ENCODE measurements at places on chromosomes 12 and 14. TPM values are rescaled to one million over a fixed set of nuclear protein-coding genes. Genes with fewer than 3 reads are reported as not detected.
A peak's percentile ranks its signal among the peaks of the same experiment; 100 is the strongest.

- no peak for DNase-seq
- H3K27ac ChIP-seq = no peak overlapping the region
- peaks cover 11% of the 10 kb centered on the region for H3K4me1 ChIP-seq
- H3K4me3 ChIP-seq = no peak overlapping the region
- no peaks in the 10 kb centered on the region for H3K27me3 ChIP-seq
These were observed 5.7 kb downstream of the TRAF3 start for GRCh38 chr14:102782974-102783373.

- peaks cover 24% of the 10 kb centered on the region for H3K4me1 ChIP-seq
- no peak overlapping the region for H3K4me3 ChIP-seq
- DNase-seq = no peak
- no peaks in the 10 kb centered on the region for H3K27me3 ChIP-seq
These were observed 9.0 kb downstream of the ADCY6 start for GRCh38 chr12:48779869-48780268.

DNA sequence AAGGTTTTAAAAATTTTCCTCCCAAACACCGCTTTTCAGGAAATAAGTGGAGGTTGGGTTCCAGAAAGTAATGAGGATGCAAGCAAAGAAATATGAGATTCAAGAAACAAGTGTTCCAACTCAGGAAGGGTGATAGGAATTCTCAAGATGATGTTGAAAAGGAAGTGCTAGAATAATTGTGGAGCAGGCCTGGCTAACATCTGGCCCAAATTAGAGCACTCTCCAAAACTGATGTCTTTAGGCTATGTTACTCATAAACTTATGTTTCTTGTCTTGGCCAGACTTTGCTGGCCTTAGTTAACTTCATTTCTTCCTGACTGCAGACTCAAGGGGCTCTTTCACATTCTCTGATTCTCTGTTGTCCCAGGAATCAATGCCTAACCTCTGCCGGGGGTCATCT lies 116.3 kb downstream of the TMTC3 start:
- no peak overlapping the region for H3K27ac ChIP-seq
- no peaks in the 10 kb centered on the region for H3K27me3 ChIP-seq
- DNase-seq = no peak
- no peaks in the 10 kb centered on the region for H3K4me1 ChIP-seq
- no peaks in the 10 kb centered on the region for H3K36me3 ChIP-seq
- no peak overlapping the region for H3K4me3 ChIP-seq

DNA sequence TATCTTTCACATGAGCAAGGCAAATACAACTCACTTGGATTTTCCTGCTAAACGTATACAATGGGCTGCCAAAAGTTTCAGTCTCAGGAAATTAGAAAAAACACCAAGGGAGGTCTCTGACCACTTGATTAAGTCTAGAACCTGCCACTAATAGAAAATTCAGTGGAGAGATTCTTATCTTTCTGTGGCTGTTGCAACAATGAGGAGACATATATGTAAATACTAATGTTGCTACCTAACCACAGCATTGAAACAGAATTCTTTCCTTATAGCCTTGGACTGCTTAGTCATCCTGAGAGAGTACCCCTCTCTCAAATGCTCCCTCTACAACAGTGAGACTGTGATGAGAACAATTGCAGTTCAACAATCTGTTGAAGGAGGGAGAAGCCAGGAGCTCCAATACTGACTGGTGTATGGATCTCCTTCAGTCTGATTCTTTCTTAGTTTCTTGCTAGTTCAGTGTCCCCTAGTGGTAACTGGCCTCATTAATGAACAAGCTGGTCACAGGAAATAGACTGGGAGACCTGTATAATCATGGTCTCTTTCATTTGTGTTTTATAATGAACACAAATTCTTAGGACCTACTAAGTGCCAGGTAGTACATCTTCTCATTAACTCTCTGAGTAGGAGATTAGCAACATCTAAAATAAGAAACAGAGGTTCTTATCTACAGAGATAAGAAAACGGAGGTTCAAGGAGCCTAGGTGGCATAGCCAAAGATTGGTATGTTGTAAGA lies 164.5 kb downstream of the SLC38A4 start:
- H3K36me3 ChIP-seq = no peaks in the 10 kb centered on the region
- no peak overlapping the region for H3K4me3 ChIP-seq
- H3K4me1 ChIP-seq = peaks cover 38% of the 10 kb centered on the region
- H3K27me3 ChIP-seq = no peaks in the 10 kb centered on the region
- H3K27ac ChIP-seq = peak overlapping the region; percentile 53

DNA sequence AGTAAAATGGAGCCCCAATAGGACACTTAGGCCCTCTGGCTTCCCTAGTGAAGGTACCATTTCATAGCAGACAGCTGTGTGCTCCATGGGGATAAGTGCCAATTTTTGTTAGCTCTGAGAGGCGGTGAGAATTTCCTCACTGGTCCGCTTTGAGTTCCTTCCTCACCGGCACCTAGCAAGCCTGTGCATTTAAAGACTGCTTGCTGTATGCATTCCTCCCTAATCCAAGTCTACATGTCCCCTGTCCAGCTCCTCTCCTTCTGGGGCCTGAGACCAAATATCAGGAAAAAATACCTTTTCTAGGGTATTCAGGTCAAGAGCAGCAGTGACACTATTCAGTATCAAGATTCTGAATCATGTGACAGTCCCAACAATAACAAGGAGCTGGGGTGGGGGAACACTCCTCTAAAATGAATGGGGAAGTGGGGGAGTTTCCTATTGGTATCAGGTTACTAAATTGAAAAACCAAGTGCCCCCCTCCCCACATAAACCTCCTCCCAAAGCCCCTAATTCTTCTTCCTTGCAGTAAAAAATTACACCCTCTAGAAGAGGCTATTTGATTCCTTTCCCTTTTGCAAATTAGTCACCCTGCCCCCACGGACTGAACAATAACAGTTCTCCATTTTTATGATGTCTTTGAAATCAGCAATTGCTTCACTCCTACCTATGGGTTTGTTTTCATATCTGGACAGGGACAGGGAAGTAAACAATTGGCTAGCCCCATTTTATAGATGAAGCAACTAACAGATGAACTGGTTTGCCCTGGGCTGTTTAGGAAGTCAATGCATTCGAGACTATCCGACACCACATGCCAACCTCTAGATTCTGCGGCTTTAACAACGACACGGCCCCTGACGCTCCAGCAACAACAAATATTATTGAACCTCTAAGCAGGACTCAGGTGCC lies 28.9 kb downstream of the BCL11B start:
- no peaks in the 10 kb centered on the region for H3K36me3 ChIP-seq
- H3K4me1 ChIP-seq = no peaks in the 10 kb centered on the region
- H3K4me3 ChIP-seq = no peak overlapping the region
- no peak overlapping the region for H3K27ac ChIP-seq
- H3K27me3 ChIP-seq = peaks cover 25% of the 10 kb centered on the region
- DNase-seq = no peak

DNA sequence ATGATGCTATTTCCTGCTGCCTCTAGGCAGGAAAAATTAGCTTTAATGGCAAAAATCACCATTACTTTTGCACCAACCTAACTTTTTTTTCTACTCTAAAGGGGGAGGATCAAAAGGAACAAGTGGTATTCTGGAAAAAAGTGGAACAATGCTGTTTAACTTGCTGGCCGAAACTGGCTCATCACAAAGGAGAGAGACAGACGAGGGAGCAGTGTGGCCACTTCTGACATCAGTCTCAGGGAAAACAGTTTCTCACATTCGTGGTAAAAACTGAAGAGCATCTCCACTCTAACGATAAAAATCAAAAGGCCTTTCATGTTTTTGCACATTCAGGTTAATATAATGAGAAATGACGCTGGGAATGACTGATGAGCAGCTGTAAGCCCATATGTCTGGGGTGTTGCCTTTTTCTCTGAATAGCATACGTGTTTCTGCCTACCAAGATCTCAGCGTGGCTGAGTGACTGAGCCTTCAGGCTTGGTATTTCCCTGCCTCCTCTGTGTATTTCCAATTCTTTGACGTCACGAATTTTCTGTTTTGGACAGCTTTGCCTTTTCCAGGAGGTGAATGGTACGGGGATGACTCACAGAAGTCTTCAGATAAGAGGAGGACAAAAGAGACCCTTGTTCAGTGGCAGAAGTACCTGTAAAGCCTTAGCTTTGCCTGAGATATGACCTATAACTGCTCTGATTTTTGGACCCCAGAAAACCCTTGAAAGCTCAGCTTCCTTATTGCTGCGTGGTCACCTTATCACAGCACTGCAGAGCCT lies 358.8 kb downstream of the GLT1D1 start:
- no peak overlapping the region for H3K4me3 ChIP-seq
- H3K4me1 ChIP-seq = no peaks in the 10 kb centered on the region
- H3K36me3 ChIP-seq = no peaks in the 10 kb centered on the region

DNA sequence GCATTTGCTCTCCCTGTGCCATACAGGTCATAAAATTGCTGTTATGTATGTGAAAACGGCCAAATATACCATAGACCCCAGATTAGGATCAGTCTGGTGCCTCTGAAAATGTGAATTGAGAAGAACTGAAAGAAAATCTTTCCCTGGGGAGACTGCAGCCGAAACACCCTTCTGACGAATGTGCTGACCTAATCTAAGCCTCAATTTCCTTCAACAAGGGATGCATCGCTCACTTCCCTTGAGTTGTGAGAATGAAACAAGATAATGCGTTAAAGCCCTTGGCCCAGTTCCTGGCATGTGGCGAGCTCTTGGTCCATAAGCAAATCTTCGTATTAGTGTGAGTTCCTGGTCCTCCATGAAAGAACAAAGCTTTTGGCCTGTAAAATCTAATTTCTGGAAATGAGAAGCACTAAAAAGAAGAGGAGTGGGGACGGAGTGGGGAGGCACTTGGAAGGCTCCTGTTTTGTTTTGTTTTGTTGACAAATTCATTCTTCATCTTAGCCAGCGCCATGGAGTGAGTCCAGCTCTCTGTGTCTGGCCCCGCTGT lies 49.5 kb upstream of the RTRAF start:
- H3K4me3 ChIP-seq = no peak overlapping the region
- H3K27ac ChIP-seq = no peak overlapping the region
- no peaks in the 10 kb centered on the region for H3K36me3 ChIP-seq
- H3K4me1 ChIP-seq = no peaks in the 10 kb centered on the region
- DNase-seq = no peak

DNA sequence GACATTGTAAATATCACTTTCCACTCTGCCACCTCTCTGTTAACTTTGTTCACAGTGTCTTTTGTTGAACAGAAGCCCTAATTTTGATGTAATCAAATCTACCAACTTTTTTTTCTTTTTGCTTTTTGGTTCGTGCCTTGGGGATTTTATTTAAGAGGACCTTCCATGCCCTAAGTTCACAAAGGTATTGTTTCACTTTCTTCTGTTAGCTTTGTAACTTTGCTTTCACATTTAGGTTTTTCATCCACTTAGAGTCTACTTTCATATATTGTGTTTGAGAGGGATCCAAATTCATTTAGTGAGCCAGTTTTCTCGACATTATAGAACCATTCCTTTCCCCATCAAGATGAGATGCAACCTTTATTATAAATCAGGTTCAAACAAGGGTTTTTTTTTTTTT lies 275.7 kb upstream of the CRY1 start:
- H3K4me1 ChIP-seq = no peaks in the 10 kb centered on the region
- no peak overlapping the region for H3K4me3 ChIP-seq
- H3K27ac ChIP-seq = no peak overlapping the region
- no peak for DNase-seq
- no peaks in the 10 kb centered on the region for H3K27me3 ChIP-seq

DNA sequence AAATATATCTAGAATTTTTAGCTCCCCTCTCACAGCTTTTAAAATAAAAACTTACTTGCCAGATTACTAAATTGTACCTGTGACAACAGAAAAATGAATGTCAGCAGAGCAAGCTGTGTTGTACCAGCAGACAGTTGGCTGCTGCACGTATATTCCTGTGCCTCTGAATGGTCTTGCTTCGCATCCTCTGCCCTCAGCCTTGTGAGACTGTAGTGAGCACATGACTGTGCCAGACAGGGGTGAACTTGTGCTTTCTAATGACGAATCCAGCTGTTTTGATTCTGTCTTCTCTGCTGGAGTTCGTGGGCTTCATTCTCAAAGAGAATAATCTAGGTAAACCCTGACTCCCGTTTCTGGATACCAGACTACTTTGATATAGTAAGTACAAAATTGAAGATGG lies 58.3 kb upstream of the FRMD6 start:
- H3K4me1 ChIP-seq = no peaks in the 10 kb centered on the region
- H3K36me3 ChIP-seq = no peaks in the 10 kb centered on the region
- no peak for DNase-seq
- no peak overlapping the region for H3K4me3 ChIP-seq
- H3K27ac ChIP-seq = no peak overlapping the region

DNA sequence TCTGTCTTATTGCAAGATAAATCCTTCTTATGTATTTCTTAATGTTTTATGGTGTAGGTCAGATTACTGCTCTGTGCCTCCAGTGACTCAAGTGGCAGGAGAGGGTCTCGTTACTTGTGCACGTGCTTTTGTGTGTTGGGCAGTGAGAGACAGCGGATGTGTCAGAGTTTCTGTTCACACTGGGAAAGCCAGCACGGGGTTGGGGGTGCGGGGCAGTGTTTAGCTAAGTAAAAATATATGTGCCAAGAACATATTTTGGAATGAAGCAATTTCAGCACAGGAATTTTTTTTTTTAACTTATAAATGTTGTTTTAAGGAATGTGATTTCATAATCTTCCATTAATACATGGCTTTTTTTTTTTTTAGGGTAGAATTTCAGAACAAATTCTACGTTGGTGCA lies 4.5 kb upstream of the DNAH10 start:
- H3K4me3 ChIP-seq = no peak overlapping the region
- H3K4me1 ChIP-seq = peaks cover 13% of the 10 kb centered on the region
- H3K27me3 ChIP-seq = no peaks in the 10 kb centered on the region
- H3K27ac ChIP-seq = no peak overlapping the region

GRCh38 chr12:39431002-39431796 lies 11.7 kb downstream of the KIF21A start:
- H3K27me3 ChIP-seq = no peaks in the 10 kb centered on the region
- no peaks in the 10 kb centered on the region for H3K4me1 ChIP-seq
- no peak overlapping the region for H3K4me3 ChIP-seq

- no peaks in the 10 kb centered on the region for H3K4me1 ChIP-seq
- H3K27me3 ChIP-seq = no peaks in the 10 kb centered on the region
- no peak for DNase-seq
- no peak overlapping the region for H3K27ac ChIP-seq
- H3K4me3 ChIP-seq = no peak overlapping the region
These were observed 45.9 kb upstream of the PLEKHG7 start for GRCh38 chr12:92656911-92657310.

GRCh38 chr14:24368562-24369252 lies 723 bp downstream of the NFATC4 start:
- H3K4me1 ChIP-seq = peaks cover 5% of the 10 kb centered on the region
- no peaks in the 10 kb centered on the region for H3K36me3 ChIP-seq
- peak; percentile 80 for DNase-seq
- H3K4me3 ChIP-seq = peak overlapping the region; percentile 46

UNC119B gene
- 61.4 TPM for polyA plus RNA-seq

TRPV4 gene
- polyA plus RNA-seq = 2.7 TPM

GPR135 gene
- polyA plus RNA-seq = 5.6 TPM

CABP1 gene
- polyA plus RNA-seq = 2.6 TPM

CCDC175 gene
- 0.38 TPM for polyA plus RNA-seq

MYBPC1 gene
- not detected for polyA plus RNA-seq

CRIP2 gene
- polyA plus RNA-seq = 193 TPM

SDR39U1 gene
- polyA plus RNA-seq = 51.7 TPM

KRT72 gene
- polyA plus RNA-seq = 0.15 TPM

P2RX2 gene
- polyA plus RNA-seq = 4.7 TPM

All from left lung (tissue), 14 donors.